ENCODE measurements at places on chromosomes 2 and 18. TPM values are rescaled to one million over a fixed set of nuclear protein-coding genes. Genes with fewer than 3 reads are reported as not detected.
A peak's percentile ranks its signal among the peaks of the same experiment; 100 is the strongest.

Gene ADD2
- under 0.01 TPM for total RNA-seq

GRCh38 chr2:98757904-98758421, 27.0 kb upstream of the MGAT4A start:
- DNase-seq = peak; percentile 95

Gene ERMN
- not detected for total RNA-seq

Gene RUFY4
- total RNA-seq = not detected

GRCh38 chr2:128159437-128159836, 68.4 kb downstream of the UGGT1 start:
- DNase-seq = no peak
